ENCODE measurements at places on chromosomes 12 and 14. TPM values are rescaled to one million over a fixed set of nuclear protein-coding genes. Genes with fewer than 3 reads are reported as not detected.

The MIP gene
- total RNA-seq: not detected

The B4GALNT3 gene
- total RNA-seq: 3.0 TPM

The SMOC1 gene
- 33.7 TPM for total RNA-seq

The CLEC14A gene
- total RNA-seq: 5.3 TPM

The KRT5 gene
- total RNA-seq: 0.46 TPM

The CACNA1C gene
- total RNA-seq: 33.0 TPM

The SCN8A gene
- 74.3 TPM for total RNA-seq
